SK-MEL-5 (cell line): ENCODE measurements at places on chromosomes 12 and 14.

DNA sequence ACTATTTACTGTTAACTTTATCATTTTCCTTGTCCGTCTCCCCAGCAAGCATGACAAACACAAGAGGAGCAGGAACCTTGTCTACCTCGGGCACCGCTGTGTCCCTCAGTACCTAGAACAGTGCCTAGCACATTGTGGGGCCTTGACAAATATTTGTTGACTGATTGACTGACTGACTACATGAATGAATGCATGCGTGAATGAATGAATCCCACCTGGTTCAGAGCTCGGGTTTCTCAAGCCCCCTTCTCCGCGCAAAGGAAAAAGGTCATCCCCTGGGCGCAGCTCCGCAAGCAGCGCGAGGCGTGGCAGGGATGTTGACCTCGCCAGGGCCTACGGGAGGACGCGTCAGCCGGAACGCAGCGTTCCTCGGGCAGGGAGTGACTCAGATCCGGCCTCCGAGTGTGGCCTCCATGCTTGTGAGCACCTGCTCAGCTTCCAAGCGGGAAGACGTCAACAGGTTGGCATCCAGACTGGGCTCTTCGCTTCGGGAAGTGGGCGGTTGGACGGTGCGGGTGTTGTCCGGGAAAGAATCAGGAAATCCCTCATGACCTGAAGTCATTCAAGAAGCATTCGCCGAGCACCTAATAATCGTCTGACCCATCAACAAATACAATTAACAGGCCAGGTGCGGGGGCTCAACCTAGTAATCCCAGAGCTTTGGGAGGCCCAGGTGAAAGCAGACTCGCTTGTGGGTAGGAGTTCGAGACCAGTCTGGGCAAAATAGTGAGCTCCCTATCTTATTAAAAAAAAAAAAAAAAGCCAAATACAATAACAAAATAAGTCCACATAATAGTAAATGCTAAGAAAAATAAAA, 13.9 kb upstream of the UBC start:
- DNase-seq, result no peak

DNA sequence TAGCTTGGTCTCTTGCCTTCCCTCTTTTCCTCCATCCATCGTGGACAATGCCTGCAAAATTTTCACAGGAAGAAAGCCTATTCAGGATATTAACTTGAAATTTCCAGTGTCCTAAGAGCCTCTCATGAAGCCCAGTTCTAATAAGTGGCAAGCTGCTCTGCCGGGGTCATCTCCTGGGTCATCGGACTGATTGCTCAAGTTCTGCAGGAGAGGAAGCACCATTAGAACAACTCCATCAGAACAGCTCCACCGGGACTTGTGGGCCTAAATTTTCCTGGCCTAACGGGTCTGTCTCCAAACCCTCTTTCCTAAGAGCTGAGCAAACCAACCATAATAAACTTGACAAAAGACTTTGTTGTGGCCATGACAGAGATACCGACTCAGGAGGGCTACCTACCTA, 13.9 kb downstream of the ERG28 start:
- DNase-seq, result no peak

DNA sequence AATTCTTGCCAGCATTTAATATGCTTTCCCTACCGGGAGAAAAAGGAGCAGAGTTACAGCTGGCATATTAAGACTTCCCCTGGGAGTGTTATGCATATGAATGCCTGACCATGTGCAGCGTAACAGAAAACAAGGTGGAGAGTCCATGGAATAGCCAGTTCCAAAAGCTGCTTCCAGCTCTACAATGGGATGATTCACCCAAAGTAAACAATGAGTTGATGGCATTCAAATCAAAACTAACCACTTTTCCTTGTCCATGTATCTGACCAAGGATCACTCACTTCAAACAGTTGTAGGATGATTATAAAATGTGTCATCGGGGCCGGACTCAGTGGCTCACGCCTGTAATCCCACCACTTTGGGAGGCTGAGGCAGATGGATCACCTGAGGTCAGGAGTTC, 48.1 kb upstream of the BICDL1 start:
- no peak for DNase-seq

DNA sequence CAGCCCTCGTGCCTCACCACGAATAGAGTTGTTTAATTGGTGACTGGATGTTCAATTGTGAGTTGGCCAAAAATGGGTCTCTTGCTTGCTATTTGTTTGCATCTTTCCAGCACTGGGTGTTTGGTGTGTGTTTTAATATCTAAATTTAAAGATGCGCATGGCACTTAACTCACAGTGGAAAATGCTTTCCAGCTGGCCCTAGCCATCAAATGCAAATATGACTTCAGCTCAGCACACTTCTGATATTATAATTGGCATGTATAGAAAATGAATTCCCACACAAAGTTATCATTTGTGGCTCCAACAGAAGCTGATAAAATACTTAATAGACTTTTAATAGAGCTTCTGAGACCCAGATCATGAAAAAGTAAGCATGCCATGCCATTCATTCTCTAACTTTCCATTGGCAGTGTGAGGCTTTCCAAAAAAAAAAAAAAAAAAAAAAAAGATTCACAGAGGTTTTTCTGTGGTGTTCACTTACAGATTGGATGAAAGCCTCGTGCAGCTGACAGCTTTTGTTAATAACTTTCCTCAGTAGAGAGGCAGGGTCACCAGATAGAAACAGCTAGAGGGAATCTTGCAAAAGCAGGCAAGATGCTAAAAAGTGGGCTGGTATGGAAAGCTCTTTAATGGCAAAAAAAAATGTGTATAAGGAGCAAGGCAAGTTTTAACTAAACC, 425.2 kb downstream of the GALC start:
- no peak for DNase-seq
